ENCODE measurements at places on chromosomes 13 and 19. TPM values are rescaled to one million over a fixed set of nuclear protein-coding genes. Genes with fewer than 3 reads are reported as not detected.
A peak's percentile ranks its signal among the peaks of the same experiment; 100 is the strongest.

SMIM44 gene
- not detected for total RNA-seq

COL5A3 gene
- total RNA-seq, result 10.6 TPM

GRCh38 chr19:3346677-3347353, 19.6 kb upstream of the NFIC start:
- peak; percentile 32 for DNase-seq

ZFR2 gene
- total RNA-seq, result not detected

DNA sequence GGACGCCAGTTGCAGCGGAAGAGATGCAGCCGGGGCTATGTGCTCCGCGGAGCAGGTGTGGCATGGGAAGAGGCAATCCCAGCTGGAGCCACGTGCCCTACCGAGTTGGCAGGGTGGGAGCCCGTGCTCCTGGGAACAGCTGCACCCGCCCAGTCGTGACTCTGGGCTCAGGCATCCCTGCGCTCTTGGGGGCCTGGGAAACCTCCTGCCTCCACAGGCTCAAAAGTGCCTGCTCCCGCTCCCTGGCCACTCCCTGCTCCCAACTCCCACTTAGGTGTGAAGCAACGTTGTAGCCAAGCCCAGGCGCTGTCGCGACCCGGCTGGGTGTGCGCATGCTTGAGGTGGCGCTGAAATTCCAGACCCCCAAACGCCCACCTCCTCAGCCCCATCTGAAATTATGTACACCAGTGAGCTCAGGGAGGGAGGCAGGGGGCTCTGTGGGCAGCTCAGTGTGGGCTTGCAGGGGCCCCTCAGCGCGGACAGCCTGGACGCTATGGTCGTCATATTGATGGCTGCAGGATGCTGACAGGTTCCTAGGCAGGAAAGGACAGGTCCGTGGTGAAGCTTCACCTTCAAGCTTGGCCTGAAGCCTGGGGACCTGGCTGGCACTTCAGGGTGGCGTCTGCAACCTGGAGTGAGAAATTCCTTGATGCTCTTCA, 429.9 kb downstream of the SLITRK1 start:
- no peak for DNase-seq

GRCh38 chr19:1634242-1634937, 18.0 kb downstream of the TCF3 start:
- DNase-seq, result no peak

- no peak for DNase-seq
These were observed 17.0 kb downstream of the HAUS8 start for GRCh38 chr19:17058236-17058635.

TRIP10 gene
- 49.9 TPM for total RNA-seq

GRK1 gene
- not detected for total RNA-seq

PTH2 gene
- not detected for total RNA-seq

CADM4 gene
- total RNA-seq, result 22.0 TPM

ADGRE1 gene
- total RNA-seq, result not detected

DNA sequence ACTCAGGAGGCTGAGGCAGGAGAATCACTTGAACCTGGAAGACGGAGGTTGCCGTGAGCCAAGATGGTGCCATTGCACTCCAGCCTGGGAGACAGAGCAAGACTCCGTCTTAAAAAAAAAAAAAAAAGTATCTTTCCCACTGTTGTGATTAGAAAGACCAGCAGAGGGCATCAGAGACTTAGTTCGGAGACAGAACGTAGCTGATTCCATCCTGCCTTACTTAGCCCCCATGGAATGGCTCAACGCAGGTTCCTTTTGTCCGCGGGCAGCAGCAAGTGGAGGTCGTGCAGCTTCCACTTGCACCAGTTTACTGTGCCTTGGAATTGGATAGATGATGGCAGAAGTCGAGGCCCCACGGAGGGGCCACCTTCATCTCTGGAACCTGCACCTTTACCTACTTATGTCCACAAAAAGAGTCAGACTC, 8.1 kb downstream of the TIMM29 start:
- DNase-seq, result peak; percentile 84

DNA sequence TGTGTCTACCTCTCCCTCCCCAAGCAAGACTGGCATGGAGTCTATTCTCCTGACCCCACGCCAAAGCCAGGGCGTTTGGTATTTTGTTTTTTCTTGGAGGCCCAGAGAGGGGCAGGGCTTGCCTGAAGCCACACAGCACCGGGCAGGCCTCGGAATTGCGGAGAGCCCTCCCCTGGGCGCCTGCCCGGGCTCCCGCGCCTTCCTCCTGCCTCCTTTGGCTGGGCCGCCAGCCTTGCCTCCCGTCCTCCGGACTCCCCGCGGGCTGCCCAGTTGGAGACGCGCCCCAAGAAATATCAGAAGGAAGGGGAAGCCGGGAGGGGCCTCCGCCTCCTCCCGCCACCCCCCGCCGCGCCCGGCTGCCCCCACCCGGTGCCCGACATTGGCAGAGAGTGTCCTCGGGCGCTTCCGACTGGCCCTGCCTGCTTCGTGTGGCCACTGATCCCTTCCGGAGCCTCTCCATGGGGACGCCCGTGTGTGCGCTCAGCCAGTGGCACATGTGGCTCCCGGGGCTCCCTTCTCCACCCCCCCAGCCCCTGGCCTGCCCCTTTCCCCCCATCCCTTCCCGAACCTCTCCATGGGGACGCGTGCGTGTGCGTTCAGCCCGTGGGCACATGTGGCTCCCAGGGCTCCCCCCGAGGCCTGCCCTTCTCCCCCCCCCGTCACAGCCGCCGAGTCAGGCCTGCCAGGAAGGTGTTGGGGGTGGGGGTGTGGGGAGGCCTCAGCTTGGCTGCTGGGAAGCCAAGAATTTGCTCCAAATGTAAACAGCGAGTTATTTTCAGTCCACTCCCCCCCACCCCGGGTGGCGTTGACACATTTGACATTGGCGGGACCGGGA, 37.3 kb downstream of the NFIC start:
- peak; percentile 97 for DNase-seq

SLC25A41 gene
- total RNA-seq, result not detected

CAPN12 gene
- total RNA-seq, result not detected

DNA sequence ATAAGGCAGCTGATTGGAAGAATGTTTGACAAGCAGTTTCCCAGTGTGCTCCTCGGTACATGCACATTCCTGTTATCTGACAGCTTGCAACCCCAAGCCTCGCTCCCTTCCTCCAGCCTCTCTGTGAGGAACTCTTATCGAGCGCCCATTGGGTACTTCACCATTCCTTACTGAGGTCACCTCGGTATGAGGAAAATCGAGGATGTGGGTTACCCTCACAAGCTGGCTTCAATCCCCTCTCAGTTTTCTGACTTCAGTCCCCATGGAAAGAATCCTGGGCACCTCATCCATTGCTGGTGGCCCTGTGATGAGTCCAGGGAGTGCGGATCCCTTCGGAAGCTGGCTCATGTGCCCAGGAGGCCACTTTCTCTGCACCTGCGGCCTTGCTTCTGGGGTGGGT, 17.3 kb downstream of the TEX29 start:
- no peak for DNase-seq

GRCh38 chr13:68358294-68358705, 1128.2 kb upstream of the PCDH9 start:
- no peak for DNase-seq

- no peak for DNase-seq
These were observed 11.7 kb downstream of the SLC27A1 start for GRCh38 chr19:17481986-17482385.

- no peak for DNase-seq
These were observed 460.0 kb downstream of the FOXO1 start for GRCh38 chr13:40206241-40207000.

NAXD gene
- 13.5 TPM for total RNA-seq

- DNase-seq, result no peak
These were observed 23.4 kb upstream of the TCF3 start for GRCh38 chr19:1675633-1676350.

CYP2S1 gene
- total RNA-seq, result 1.7 TPM

DNA sequence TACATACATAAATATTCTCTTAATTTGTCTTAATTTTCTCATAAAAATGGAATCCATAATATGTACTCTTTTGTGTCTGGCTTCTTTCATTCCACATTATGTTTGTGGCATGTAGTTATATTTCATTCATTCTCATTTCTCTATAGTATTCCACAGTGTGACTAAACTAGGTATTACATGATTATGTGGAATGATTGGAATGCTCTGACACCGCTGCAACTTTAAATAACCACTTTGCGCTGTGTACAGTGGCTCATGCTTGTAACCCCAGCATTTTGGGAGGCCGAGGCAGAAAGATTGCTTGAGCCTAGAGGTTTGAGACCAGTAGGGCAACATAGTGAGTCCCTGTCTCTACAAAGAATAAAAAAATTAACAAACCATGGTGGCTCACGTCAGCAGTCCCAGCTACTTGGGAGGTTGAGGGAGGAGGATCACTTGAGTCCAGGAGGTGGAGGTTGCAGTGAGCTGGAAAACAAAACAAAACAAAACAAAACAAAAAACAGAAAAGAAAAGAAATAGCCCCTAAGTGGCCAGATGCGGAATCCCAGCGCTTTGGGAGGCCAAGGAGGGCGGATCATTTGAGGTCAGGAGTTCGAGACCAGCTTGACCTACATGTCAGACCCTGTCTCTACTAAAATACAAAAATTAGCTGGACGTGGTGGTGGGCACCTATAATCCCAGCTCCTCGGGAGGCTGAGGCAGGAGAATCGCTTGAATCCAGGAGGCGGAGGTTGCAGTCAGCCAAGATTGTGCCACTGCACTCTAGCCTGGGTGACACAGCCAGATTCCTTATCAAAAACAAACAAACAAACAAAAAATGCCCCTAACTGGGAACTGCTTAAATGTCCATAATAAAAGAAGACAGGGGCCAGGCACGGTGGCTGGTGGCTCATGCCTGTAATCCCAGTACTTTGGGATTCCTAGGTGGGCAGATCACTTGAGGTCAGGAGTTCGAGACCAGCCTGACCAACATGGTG, 8.0 kb upstream of the SAE1 start:
- DNase-seq, result peak; percentile 76

DNA sequence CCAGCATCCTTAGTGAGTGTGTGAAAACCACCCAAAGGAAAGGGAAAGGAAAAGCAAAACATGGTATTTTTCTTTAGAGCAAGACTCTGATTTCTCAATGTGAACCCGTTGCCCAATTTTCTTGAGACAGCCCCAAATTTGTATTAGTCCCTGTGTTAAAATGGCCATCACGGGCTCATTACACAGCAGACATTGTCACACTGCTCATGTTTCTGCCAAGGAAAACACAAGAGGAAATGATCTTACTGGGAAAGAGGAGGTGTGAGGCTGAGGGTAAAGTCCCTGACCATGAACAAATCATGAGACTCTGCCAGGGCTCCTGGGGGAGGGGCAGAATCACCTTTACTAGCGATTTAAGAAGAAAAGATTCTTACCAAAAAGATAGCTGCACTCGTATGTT, 54.4 kb downstream of the FAM124A start:
- DNase-seq, result no peak

DNA sequence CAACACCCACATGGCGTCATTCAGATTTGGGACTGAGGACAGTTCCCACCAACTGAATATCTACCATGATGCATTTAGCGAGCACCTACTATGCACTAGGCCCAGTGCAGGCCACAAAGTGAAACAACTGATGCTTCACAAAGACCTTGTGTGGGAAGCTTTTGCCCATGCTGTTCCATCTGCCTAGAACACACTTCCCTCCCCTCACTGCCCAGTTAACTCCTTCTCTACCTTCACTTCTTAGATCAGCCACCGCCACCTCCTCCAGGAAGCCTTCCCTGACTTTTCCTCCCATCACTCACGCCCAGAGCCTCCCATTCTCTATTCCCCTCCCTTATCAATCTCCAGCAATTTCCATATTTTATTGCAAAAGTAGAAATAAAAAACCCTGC, 25.7 kb downstream of the PTPRS start:
- no peak for DNase-seq

DNA sequence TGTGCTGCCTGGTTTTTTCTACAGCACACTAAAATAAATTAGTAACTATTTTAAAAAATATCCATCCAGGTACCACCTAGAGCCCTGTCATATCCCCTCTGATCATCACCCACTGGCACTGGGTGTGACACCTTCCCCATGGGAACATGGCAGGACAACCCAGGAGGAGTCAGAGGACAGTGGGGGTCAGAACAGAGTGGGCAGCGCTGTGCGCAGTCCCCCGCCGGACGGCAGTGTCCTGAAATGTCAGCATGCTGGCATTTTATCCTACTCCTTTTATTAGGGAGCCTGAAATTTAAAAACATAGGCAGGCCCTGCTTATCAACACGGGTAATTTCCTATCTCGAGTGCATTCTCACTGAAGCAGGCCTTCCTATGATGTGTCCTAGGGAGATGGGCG, 42.1 kb upstream of the GAS6 start:
- no peak for DNase-seq

Data from fibroblast of villous mesenchyme (primary cell).